ENCODE measurements at places on chromosomes 11 and 22.
A peak's percentile ranks its signal among the peaks of the same experiment; 100 is the strongest.

DNA sequence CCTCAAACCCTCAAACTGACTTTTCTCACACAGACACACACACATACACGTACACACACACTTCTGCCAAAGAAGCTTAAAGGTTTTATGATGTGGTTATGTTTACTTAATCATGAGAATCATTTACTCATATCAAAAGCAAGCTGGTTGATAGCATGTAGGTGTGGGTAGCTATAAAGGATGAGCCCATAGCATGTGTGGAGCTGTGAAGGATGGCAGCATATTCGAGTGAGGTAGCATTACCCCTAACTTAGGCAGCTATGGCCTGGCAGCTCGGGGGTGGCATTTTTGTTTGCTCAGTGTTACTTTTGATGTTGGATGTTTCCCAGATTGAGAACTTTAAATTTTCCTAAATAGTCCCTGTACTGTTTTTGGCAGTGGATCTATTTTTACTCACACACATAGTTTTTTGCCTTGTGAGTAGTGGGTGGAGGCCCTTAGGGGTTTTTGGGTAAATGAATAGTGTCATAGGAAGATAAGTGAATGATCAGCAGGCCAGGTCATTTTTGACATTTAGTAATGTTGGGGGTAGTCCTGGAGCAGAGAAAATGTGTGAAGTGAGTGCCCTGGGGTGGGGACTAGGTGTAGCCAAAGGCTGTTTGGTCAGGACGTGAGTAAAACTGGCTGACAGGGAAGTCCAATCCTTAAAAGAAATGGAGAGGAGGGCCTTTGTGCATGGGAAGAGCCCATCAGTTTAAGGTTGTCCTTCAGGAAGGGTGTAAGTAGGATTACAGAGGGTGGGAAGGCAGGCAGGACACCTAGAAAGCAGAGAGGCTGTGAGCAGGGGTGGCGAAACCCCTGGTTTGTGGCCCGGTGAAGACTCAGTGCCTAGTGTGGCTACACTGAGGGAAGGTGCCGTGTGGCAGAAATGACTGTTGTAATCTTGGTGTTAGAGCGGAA lies 7.1 kb downstream of the YWHAH start:
- DNase-seq, result no peak

DNA sequence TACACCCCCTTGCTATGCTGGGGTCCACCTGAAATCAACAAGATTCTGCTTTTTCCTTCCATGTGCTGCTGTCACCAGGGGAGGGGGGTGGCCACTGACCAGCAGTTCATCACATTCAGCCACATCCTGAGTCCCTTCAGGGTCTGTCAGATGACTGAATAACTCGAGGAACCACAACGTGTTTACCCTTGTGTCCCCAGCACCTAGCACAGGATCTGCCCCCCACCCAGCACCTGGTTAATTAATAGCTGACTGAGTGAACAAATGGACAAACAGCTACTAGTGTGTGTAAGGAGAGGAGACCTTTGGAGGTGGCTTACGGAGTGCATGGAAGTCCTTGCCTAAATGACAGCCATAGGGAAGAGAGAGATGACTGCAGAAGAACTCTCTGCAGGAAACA lies 119.5 kb upstream of the NCAM1 start:
- peak; percentile 6 for DNase-seq

DNA sequence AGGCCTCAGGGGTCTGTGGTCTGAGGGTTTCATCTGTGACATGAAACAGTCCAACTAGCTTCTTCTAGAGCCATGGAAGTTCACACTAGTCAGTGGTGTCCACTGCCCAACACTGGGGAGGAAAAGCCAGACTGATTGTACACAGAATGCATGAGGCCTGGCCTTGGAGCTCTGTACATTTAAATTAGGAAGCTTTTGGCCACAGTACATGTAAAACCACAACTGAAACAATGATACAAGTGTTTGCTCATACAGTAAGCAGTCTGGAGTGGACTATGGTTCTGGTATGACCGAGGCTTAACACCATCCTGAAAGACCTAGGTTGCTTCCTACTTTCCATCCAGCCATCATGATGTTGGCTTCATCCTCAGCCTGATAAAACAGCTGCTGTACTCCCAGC lies 73.8 kb upstream of the SESN3 start:
- no peak for DNase-seq

DNA sequence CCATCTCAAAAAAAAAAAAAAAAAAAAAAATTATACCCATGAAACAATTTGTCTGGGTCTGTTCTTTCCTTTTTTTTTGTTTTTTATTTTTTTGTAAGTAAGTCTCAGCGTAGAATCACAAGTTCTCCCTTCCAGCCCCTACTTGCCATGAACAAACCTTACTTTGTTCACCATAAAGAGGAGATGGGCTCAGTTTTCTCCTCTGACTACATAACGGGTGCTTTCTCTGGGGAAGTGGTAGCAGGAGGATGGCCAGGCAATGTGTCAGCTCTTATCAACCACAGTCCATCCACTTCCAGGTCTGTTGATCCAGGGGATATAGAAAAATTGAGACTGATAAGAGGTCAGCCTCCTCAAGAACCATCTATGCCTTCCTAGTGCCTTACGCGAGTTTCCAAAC lies 11.0 kb downstream of the ASCC2 start:
- no peak for DNase-seq

DNA sequence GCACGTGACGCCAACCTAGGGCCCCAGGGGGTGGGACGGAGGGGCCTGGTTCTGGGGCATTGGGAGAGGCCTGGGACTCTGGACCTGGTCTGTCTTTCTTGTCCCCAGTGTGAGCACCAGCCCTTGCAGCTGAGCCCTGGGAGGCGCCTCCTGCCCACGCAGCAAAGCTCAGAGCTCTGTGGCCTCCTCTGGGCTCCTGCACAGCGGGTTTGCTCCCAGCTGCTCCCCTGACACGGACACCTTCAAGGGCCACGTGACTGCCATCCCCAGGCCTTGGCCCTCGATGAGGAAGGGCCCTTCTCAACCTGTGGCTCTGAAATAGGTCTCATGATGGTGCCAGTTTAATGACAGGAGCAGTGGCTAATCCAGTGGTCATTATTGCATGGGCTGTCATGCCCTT lies 31.5 kb upstream of the CCDC188 start:
- no peak for DNase-seq

GRCh38 chr11:130408901-130409300 lies 19.5 kb downstream of the ADAMTS8 start:
- no peak for DNase-seq

- DNase-seq, result no peak
Observed at GRCh38 chr11:68509066-68509465, 48.5 kb downstream of the PPP6R3 start.

DNA sequence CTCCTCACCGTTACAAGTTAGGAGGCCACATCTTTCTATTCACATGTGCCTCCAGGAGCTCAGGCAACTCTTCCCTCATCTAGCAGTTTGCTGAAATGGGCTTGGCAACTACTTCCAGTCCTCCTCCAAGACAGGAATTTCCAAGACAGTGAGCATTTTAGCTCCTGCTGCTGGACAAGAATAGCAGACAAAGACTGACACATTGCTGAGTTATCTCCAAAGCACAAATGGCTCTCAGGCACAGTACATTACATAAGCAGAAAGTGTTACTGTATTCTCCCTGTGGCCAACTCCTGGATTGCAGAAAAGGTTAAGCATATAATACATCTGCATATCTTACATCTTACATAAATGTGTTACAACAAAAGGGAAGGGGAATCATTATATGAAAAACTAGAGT lies 83.2 kb upstream of the POU2AF2 start:
- DNase-seq, result no peak

GRCh38 chr11:73404048-73404447 lies 27.8 kb downstream of the RELT start:
- DNase-seq, result no peak

GRCh38 chr22:19149047-19149883 lies 827 bp downstream of the GSC2 start:
- no peak for DNase-seq

- no peak for DNase-seq
Observed at GRCh38 chr11:48169717-48170116, 46.9 kb upstream of the OR4B1 start.

DNA sequence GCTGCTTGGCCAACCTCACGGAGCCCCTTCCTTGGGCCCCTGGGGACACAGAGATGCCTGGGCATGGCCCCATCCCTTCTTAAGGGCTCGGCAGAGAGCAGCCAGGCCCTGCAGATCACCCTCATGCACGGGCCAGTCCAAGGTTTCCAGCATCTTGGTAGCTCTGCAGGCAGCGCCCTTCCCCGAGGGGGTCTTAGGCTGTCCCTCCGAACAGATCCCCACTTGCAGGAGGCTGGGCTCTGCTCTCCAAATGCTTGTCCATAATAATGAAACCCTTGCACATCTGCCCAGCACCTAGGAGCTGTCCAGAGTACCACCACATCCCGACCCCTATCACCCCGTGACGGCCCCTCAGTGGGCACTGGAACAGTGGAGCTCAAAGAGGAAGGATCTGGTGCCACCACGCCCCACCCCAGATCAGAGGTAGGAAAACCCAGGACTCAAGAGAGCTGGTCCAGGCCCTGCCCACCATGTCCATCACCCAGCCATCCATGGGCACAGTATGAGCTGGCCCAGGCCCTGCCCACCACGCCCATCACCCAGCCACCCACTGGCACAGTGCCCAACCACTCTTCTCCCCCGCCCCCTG lies 92.5 kb upstream of the PRR5 start:
- no peak for DNase-seq

GRCh38 chr22:46104170-46104880 lies 46.0 kb upstream of the PPARA start:
- no peak for DNase-seq

- no peak for DNase-seq
Observed at GRCh38 chr11:10021563-10021962, 272.5 kb downstream of the SBF2 start.

DNA sequence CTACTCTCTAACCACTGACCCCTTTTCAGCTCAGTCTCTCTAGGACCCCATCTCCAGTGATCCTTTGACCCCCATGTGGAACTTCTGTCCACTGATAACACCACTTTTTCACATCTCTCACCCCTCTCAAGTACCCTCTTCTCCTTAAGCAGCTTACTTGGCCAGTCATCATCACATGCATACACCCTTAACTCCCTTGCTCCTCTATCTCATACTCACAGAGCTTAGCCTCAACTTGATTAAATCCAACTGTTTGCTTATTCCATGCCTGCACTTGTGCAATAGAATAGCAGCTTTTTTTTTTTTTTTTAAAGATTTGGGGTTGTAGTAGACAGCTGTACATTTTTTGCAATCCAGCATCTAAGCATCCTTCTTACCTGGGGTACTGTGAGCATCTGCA lies 22.2 kb downstream of the AQP11 start:
- DNase-seq, result no peak

GRCh38 chr11:64058494-64058893 lies 22.8 kb downstream of the FLRT1 start:
- no peak for DNase-seq

GRCh38 chr11:1573077-1573902 lies 1.2 kb upstream of the DUSP8 start:
- DNase-seq, result no peak

DNA sequence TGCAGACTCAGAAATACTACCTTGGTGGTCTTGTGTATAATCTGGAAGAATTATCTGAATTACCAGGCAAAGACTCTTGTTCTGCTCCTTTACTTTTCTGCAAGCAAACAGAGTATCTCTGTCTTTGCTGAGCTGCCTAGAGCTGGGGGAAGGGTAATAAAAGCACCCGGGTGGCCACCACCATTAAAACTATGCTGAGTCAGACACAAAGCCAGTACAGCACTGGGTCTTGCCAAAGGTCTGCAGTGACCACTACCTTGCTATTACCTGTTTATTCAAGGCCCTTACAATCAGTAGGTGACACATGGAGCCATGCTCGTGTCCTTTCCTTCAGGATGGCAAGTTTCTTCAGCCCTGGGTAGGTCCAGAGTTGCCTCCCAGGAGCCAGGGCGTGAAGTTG lies 420.6 kb upstream of the CNTN5 start:
- no peak for DNase-seq

DNA sequence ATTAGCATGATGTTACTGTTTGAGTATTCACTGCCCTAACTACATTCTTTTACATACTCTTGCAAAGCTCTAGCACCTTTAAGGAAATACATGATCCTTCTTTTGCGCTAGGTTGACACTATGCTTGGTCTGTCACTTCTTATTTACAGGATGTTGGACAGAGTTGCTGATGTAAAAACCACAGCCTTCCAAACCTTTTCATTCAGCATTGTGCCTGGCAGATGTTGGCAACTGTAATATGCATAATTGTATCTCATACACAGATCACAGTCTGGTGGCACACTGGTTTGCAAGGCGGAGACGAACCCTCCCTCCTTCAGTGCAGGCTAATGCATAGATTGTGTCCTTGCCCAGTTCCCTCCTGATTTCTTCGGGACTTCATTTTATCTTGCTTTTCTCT lies 224.1 kb downstream of the SNX19 start:
- DNase-seq, result no peak

DNA sequence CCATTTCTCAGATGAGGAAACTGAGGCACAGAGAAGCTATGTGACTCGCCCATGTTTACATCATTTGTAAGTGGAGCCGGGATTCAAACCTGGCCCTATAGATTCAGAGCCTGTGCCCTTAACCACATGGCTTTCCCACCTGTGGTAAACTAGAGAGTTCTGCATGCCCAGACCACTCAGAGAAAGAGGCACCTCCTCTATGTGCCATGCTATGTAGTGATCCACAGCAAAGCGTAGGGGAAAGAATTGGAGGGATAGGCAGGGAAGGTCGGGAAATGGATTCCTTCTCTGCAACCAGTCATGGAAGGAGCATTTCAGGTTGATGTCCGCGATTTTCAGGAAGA lies 15.4 kb upstream of the POU2AF2 start:
- no peak for DNase-seq

GRCh38 chr11:24543771-24544170 lies 46.9 kb downstream of the LUZP2 start:
- DNase-seq, result no peak

- DNase-seq, result no peak
Observed at GRCh38 chr11:80424012-80424695, 983.3 kb upstream of the TENM4 start.

- no peak for DNase-seq
Observed at GRCh38 chr11:121240650-121241303, 51.8 kb upstream of the SC5D start.

DNA sequence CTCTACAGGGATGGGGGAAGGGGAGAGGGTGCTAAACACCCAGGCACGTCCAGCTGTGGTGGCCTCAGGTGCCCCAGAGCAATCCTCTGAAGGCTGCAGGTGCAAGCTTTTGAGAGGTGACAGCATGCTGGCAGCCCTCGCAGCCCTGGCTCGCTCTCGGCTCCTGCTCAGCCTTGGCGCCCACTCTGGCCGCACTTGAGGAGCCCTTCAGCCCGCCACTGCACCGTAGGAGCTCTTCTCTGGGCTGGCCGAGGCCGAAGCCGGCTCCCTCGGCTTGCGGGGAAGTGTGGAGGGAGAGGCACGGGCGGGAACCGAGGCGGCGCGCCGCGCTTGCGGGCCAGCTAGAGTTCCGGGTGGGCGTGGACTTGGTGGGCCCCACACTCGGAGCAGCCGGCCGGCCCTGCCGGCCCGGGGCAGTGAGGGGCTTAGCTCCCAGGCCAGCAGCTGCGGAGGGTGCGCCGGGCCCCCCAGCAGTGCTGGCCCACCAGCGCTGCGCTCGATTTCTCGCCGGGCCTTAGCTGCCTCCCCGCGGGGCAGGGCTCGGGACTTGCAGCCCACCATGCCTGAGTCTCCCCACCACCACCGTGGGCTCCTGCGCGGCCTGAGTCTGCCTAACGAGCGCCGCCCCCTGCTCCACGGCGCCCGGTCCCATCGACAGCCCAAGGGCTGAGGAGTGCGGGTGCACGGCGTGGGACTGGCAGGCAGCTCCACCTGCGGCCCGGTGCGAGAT lies 112.1 kb downstream of the TRIM29 start:
- no peak for DNase-seq

- no peak for DNase-seq
Observed at GRCh38 chr22:46726066-46726985, 11.7 kb downstream of the CERK start.
